ENCODE measurements at places on chromosomes 3 and 15.
A peak's percentile ranks its signal among the peaks of the same experiment; 100 is the strongest.

DNA sequence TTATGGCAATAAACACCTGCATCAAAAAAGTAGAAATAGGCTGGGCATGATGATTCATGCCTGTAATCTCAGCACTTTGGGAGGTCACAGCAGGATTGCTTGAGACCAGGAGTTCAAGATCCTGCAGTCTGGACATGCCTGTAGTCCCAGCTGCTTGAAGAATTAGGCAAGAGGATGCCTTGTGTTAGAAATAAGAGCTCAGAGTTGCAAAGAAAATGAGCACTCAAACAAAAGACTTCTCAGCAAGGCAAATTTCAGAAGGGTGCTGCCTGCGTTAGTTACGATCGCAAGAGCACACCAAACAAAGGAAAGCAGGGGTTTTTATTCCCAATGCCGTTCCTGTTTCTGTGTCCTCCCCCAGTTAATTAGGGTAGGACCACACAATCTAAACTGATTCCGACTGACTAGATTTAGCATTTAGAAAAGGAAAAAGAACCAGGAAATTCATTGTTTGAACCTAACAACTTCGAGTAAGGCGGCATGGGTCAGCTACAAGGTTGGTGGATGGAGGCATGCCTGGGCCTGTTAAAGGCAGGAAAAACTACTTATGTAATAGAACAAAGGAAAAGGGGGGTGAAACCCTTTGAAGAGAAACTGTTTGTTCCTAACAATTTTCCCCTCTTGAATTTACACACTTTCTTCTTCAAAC is 55.5 kb downstream of the DLG1 start:
- DNase-seq, result no peak

DNA sequence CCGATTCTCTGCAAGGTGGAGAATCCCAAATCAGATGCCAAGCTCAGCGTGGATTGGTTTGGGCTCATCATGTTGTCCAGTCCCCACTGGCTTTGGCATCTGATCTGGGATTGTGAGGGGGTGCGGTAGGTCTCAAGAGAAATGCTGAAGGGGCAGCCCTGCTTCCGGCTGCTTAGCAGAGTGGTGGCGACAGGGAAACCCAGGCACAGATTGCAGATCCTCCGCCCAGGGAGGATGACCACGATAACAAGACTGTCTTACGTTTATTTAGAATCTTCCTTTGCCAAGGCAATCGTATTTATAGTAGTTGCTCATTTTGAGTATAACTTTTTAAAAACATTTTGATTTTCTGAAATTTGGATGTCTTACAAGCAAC is 61.1 kb downstream of the SLC12A8 start:
- DNase-seq, result no peak

GRCh38 chr3:149621218-149622005 is 36.4 kb downstream of the WWTR1 start:
- no peak for DNase-seq

DNA sequence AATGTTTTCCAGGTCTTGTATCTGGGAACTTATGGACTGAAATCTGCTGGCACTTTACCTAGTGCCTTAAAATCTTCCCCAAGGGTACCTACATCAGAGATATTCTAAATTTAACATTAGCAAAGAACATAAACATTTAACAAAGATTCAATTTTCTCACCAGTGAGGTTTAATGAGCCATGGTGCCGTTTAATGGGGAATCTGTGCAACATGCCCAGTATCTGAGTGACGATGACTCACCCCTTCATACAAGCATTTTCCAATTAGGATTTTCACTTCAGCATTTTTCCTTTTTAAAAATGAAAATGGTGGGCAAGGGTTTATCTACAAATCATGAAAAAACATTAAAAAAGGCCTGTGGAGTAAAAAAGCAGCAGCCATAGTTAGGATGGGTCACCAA is 189.4 kb downstream of the SLC9A9 start:
- DNase-seq, result no peak

DNA sequence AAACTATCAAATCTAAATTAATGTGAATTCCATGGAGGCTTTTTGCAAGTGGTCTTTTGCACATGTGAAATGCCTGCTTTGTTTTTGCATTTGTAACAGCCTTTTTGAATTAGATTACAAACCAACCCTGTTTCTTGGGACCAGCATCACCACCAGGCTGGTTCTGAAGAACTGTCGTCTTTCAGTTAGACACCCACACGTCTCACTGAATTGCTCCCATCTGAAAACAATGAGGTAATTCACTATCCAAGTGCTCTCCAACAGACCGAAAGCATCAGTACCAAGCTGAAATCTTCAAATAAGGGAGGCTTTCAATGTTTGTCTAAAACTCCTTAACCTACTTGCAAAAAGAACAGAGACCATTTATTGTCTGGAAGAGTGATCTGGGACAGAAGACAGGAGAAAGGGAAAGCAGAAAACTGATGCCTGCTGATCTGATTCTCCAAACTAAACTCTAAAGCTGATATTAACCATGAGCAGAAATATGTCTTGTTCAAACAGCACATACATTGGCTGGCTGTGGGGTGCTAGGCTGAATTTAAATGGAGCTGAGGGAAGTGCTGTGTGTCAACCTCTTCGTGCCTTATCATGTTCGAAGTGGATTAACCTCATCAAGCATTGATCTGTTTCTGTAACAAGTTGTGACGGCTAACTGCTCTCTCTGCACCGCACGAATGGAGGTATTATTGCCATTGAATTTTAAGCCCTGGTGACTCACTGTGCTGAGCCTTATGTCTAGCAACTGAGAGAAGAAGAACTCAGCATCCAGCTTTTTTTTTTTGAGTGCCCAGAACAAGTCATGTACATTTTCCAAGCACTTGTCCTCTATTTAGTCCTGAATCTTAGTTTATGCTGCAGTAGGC is 213.7 kb upstream of the P2RY1 start:
- no peak for DNase-seq

GRCh38 chr3:52052831-52053306 is 3.5 kb downstream of the DUSP7 start:
- peak; percentile 58 for DNase-seq

- no peak for DNase-seq
Measured at GRCh38 chr15:92662762-92663161, 7.2 kb upstream of the FAM174B start.

- no peak for DNase-seq
Measured at GRCh38 chr3:110938629-110939028, 133.0 kb upstream of the NECTIN3 start.

DNA sequence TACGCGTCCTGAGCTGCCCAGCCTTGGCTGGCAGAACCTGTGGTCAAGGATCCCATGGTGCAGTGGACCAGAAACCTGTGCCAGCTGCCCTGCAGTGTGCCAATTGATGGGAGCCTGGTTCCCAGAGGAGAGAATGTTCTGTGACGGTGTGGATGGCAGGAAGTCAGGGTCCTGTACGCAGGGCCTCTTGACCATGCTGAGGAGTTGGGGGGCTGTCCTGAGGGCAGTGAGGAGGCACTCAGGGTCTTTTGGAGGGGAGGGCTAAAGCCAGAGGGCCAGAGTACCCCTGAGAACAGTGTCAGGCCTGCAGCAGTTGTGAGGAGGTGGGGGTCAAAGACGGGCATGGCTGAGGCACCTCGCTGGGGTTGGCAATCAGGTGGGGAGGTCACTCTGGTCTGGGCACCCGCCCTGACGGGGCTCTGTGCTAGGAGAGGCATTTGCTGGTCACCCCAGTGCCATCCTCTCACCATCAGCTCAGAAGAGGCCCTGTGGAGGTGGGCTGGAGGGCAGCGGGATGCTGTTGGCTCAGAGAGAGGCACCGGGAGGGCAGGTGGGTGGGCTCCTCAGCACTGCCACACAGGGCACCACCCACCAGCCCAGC is 61.0 kb downstream of the SCN5A start:
- no peak for DNase-seq

- DNase-seq, result peak; percentile 66
Measured at GRCh38 chr15:64634027-64634426, 141.4 kb downstream of the RBPMS2 start.

DNA sequence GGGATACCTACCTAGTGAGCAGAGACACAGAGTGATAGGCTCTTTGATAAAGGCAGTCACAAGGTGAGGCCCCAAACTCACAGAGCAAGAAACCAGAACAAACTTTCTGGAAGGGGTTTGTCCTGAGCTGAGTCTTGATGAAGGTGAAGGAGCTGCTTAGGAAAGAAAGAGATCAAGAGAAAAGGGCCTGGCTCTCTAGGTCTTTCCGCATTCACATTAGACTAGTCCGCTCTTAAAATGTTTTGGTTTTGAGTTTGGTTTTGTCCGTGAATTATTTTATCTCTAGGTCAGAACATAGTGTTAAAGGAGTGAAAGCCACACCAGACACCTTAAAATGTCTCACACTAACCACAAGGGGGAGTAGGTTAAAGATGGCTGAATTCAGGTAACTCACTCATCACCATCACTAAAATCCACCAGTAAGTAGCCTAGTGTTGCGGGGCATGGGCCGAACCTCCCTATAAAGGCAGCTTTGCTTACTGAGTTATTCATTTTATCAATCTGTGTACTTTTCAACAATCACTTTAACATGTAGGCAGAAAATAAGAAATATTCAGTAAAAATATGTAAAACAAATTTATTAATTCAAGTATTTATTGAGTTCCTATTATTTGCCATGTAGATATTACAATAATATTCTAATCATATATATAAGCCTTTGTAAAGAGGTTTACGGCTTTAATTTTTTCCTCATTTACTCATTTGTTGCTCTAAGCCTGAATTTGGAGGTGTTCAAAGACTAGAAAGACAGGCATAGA is 121.5 kb upstream of the TSC22D2 start:
- DNase-seq, result peak; percentile 31

DNA sequence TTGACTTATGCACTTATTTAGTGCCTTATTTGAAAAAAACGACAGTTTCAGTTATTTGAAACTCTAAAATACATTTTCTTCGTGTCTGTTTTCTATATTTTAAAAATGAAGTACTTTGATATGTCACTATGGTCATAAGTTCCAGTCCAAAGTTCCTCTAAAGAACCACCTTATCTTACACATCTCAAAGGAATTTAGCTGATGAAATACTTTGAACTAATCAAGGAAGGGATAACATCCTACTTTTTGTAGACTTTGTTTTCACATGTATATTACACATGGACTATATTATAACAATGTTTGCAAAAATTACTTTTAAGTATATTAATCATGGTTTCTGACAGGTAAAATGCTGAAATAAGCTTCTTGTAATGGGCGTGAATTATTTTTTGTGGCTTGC is 265.8 kb upstream of the ZNF717 start:
- DNase-seq, result no peak

- DNase-seq, result no peak
Measured at GRCh38 chr3:160008961-160009360, 20.3 kb downstream of the IL12A start.

DNA sequence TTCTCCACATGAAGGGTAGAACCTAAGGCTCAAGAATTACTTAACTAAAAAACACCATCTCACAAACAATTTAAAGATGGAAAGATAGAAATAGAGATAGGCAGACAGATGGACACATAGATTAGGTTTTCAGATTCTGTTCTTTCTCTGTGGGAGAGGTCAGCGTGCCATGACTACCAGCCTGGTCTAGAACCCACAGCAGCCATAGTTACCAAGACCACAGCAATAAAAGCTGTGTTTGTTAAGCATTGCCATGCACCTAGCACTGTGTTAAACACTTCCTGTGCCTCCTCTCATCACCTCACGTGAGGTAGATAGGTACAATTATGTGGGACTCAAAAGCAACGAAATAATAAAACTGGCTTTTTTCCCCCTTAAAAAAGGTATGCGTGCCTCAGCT is 83.1 kb upstream of the TSEN2 start:
- DNase-seq, result no peak

GRCh38 chr3:184379358-184380184 is at the start of gene CHRD:
Gene CHRD, plus strand, starts transcription at chr3:184380054. Its CDS starts 265 bp downstream, at chr3:184380319.
- DNase-seq, result peak; percentile 43

- no peak for DNase-seq
Measured at GRCh38 chr3:48372862-48373435, 930 bp downstream of the FBXW12 start.

DNA sequence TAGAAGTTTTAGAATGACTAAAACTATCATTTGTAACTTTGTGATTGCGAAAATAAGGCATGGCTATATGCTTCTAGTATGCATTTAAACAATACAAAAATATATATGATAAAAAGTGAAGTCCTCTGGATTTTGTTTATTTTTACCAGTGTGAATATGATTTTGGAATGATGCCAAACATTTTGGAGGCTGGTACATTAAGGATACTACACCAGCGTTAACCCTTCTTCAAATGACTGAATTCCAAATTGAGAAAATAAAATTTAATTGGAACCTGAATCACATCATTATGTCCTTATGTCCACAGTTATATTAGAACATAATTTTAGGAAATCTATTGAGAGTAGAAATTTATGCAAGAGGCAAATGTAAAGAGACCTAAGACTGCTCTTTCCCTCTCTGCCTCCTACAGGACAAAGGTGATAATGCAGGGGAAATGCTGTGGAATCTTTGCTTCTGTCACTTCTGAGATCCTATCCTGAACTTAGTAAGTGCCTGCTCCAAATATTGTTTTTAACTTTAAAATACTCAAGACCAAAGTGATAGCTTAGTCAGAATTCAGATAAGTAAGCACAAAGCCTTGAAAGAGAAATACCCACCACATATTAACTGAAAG is 121.1 kb upstream of the NANOGP8 start:
- peak; percentile 12 for DNase-seq

DNA sequence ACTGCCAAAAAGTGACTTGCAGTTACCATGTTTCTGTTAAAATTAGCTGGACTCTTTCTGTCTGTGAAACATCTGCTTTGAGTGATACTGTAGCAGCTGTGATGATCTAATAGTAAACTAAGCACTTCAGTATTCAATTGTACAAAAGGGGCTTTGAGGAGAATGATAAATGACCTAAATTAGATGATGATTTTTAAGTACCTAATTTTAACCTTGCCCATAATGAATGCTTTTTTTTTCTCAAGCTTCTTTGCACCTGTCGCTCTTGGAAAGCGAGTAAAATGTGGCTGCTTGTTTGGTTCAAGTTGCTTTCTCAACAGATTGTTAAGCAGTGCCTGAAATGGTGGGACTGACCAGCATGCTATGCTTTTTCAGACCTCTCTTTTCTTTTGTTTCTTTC is 752.3 kb downstream of the EPHA3 start:
- no peak for DNase-seq

Measured in GM20000 (cell line).